Stimulated activated memory B cell treated with anti-CD40 and anti-IgM and Interleukin-4, amounts not matched to agents 10 μg/mL and 1 μg/mL and 100 μg/mL, for 72 hours (primary cell): ENCODE measurements at places on chromosomes 3 and 15.

GRCh38 chr3:76044601-76045600 lies 259.6 kb upstream of the ZNF717 start:
- ATAC-seq = no peak

- ATAC-seq = no peak
Measured at GRCh38 chr15:66956672-66957430, 108.6 kb upstream of the SMAD3 start.

- no peak for ATAC-seq
Measured at GRCh38 chr3:127037418-127037841, 54.5 kb downstream of the PLXNA1 start.

DNA sequence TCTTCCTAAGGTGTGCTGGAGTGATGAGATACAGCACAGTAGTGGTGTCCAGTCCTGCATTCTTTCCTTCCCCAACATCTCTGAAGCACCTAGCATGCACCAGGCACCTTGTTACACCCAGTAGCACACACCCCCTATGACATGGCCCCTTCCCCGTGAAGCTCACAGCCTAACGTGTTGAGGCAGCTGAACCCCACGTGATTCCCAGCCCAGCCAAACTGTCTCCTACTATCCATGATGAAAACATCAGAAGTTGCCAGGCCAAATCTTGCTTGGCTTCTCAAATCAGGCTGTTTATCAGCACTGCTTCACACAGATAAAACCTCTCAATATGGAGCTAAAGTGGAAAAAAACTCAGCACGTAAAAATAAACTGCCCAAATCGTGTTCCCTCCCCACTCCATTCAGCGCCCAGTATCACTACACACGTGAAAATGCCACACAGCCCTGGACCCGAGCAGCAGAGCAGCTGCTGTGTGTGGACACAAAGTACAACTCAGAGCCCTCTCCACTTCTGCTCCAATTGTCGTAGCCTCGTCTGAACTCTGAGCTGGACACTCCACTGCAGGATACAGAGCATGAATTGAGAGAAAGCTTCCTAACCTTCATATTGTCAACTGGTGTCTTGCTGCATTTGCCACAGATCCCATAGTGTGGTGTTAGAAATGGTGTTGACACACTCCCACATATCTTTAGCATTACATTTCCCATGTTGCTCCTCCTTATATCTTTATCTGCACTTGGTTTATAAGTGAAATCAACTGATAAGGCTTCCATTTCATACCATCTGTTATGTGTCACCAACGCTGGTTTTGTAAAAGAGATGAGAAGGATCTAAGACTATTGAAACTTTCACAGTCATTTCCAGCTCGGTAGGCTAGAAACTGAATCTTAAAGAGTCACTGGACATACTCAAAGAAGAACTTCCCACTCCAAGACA lies 279.8 kb downstream of the RORA start:
- no peak for ATAC-seq

GRCh38 chr3:100396967-100397366 lies 3.9 kb downstream of the TOMM70 start:
- no peak for ATAC-seq

- ATAC-seq = no peak
Measured at GRCh38 chr3:69948246-69948862, 51.2 kb upstream of the SAMMSON start.

DNA sequence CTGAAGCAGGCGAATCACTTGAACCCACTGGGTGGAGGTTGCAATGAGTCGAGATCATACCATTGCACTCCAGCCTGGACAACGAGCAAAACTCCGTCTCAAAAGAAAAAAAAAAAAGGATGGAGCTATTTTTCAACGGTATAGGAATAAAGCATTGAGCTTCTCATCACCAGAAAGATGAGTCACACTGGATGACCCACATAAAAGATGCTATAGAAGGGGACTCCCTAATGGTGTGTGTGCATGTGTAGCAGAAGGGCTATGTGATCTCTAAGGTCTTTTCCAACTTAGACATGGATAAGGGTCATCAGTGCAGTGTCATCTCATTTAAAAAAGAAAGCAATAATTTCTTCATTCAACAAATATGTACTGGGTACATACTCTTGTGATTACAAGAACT lies 476.0 kb downstream of the MFSD1 start:
- ATAC-seq = no peak

DNA sequence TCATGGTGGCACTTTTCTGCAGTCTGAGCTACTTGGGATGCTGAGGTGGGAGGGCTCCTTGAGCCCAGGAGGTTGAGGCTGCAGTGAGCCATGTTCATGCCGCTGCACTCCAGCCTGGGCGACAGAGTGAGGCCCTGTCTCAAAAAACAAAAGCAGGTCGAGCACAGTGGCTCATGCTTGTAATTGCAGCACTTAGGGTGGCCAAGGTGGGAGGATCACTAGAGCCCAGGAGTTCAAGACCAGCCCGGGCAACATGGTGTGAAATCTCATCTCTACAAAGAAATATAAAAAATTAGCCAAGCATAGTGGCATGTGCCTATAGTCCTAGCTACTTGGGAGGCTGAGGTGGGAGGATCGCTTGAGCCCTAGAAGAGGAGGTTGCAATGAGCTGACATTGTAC lies 10.0 kb downstream of the UBAP1L start:
- no peak for ATAC-seq

DNA sequence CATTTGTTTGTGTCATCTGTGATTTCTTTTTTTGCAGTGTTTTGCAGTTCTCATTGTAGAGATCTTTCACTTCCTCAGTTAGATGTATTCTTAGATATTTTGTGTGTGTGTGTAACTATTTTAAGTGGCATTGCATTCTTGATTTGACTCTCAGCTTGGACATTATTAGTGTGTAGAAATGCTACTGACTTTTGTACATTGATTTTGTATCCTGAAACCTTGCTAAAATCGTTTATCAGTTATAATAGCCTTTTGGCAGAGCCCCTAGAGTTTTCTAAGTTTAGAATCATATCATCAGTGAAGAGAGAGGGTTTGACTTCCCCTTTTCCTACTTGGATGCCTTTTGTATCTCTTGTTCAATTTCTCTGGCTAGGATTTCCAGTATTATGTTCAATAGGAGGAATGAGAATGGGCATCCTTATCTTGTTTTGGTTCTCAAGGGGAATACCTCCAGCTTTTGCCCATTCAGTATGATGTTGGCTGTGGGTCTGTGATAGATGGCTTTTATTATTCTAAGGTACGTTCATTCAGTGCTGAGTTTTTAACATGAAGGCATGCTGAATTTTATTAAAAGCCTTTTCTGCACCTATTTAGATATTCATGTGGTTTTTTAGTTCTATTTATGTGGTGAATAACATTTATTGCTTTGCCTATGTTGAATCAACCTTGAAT lies 211.7 kb downstream of the MBNL1 start:
- peak; percentile 86 for ATAC-seq

DNA sequence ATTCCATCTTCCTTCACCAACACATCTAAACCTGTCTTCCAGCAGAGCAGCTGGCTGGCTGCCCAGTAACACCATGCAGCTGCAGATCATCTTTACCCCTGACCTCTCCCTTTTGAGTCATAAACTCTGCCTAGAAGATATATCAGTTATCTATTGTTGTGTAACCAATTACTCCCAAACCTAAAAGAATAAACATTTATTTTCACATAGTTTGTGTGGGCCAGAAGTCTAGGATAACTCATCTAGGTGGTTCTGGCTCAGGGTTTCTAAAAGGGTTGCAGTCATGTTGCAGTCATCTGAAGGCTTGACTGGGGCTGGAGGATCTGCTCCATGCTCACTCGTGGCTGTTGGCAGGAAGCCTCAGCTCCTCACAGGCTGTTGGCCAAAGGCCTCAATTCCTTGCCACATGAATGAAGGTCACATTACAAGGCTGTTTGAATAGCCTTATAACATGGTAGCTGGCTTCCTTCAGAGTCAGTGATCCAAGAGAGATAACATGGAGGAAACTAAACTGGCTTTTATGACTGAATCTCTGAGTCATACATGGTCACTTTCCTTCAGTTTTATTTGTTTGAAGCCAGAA lies 92.8 kb downstream of the GOLIM4 start:
- ATAC-seq = no peak

DNA sequence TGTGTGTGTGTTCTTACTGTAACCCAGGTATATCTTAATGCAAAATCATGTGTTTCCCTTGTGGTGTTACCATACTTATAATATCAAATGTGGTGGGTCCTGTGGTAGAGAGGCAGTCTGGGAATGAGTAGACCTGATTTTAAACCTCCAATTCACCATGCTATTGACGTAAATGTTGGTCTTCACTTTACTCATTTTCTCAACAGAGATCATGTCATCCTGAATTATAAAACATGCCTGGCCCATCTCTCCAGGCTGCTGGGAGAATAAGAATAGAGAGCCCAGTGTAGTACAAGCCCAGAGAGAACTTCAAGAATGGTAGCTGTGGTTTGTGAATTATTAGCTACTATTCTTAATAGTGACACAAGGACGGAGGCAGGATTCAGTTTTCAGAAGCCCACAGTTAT lies 88.1 kb downstream of the MBNL1 start:
- peak; percentile 73 for ATAC-seq

- ATAC-seq = peak; percentile 25
Measured at GRCh38 chr3:101850246-101851051, 1.1 kb downstream of the NFKBIZ start.

- ATAC-seq = peak; percentile 95
Measured at GRCh38 chr3:129626744-129627349, 20.4 kb upstream of the PLXND1 start.

DNA sequence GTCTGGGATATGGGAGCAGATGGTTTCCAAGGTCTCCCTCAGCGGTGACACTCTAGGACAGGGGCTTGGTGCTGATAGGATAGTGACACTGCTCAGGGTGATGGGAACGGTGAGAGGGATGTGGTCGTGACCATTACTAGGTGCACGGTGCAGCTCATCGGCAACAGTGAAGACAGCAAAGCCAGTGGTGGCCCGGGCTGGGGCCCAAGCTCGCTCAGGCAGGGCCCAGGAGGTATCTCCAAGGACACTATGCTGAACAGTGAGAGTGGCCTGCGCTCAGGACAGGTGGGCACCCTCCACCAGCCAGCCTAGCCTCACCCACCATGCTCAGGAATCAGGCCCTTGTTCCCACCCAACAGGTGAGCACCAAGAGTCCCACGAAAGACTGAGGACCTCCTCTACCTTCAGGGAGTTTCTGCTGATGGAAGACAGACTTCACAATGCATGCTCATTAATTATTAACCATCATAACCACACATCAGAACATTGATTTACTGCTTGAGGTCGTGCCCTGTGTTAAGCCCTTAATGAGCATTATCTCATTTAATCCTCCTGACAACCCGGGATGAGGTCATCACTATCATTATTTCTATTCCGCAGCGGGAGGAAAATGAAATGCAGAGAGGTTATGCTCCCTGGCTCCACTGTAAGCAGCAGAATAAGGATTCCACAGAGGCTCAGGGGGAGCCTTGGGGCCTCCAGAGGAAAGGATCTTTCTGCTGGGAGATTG lies 269.4 kb downstream of the UACA start:
- ATAC-seq = no peak

GRCh38 chr3:58639001-58639400 lies 27.6 kb downstream of the FAM3D start:
- ATAC-seq = no peak

DNA sequence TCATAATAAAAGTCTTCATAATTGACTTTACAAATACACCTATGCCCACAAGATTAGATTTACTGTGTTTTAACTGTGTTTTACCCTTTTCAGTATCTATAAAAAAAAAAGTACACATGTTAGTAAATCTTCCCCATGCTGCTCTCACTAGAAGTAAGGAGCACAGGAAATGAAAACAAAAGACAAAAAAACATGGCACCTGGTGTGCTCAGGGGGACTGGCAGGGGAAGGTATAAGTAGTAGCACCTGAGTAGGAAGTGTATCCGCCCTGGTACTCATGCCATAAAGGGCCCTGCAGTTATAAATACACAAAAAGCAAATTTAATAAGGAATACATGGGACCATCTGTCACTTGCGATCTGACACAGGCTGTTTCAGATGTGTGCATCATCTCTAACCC lies 8.9 kb upstream of the ALDH1A2 start:
- ATAC-seq = no peak

- ATAC-seq = no peak
Measured at GRCh38 chr15:78855746-78856145, 16.9 kb upstream of the MORF4L1 start.

GRCh38 chr15:49185473-49185872 lies 15.4 kb downstream of the GALK2 start:
- ATAC-seq = no peak

DNA sequence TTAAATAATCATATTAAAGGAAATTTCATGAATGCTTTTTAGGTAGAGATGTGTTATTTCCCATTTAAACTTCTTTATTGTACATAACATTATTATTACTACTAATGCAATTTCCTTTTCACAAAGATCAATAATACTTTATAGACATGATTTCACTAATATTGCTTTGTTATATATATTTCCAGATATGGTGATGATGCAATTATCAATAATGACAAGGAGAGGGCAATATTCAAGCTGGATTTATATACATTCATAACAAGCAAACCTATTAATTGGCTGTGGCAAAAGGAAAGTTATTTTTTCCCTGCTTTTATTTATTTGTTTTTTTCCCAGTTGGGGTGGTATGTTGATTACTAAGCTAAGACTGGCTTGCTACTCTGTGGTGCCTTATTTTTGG lies 113.5 kb downstream of the RAP2B start:
- ATAC-seq = no peak

DNA sequence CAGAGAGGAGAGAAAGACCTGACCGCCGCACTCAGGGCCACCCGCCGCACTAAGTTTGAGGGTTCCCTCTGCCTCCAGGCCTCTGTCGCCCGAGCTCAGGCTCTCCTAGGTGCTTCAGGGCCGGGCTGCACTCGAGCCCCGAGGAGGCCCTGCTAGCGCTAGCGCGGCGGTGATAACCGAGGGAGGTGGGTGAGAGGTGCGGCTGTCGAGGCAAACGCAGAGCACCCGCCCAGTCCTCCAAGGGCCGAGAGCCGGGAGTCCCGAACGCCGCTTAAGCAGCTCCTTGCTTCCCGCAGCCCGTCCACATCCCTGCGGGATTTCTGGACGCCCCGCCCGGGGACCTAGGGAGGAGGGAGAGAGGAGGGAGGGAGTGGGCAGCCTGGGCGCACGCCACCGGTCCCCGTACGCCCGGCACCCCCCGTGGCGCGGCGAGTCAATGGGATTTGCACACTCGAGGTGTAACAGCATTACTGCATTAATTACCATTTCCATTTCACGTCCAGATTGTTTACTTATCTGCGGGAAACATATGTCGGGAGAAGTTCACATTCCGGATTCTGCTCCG lies 6.8 kb downstream of the SOX14 start:
- ATAC-seq = no peak

- peak; percentile 75 for ATAC-seq
Measured at GRCh38 chr3:185552358-185552877, at the start of gene LIPH. LIPH (minus strand) TSS chr3:185552588; CDS start chr3:185552471, 117 bp downstream.
